GM12865 (cell line): ENCODE measurements at places on chromosomes 13 and 19.
A peak's percentile ranks its signal among the peaks of the same experiment; 100 is the strongest.

- no peak for DNase-seq
Measured at GRCh38 chr13:112877976-112878955, 90.7 kb upstream of the MCF2L start.

- no peak for DNase-seq
Measured at GRCh38 chr13:41267106-41267505, 3.7 kb upstream of the MTRF1 start.

DNA sequence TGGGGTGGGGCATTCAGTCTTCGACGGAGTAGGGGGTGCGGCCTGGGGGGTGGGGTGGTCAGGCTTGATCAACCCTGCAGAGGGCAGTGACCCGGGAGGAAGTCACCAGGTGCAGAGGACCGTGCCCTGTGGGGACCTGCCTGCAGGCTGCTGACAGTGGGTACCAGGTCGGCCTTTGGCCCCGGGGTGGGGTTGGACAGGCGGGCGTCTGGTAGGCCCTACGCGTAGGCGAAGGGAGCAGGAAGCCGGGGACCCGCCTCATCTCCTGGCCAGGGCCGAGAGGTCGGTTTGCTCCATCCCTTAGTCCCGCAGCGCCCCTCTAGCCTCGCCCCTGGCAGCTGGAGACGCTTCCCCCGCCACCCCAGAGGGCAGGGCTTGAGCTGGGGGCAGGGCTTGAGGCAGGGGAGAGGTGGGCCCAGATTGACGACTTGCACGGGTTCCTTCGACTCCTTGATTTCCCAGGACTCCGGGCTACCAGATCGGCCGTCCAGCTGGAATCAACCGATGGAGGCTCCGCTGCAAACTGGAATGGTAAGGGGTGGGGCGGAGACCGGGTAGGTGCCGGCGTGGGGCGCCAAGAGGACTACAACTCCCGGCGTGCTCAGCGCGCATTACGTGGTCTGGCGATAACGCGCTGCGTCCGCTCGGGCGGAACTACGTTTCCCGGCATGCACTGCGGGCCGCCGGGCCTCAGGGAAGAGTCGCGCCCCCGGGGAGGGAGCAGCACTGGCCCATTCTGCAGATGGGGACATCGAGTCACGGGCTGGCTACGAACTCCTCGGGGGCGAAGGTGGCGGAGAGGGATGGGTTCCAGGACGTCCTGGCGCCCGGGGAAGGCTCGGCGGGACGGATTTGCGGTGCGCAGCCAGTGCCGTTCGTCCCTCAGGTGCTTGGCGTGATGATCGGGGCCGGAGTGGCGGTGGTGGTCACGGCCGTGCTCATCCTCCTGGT lies at the start of gene PNPLA6:
PNPLA6 (plus strand) TSS at position 671 of the 951 bp plus-strand sequence; CDS start at position 743, 72 bp downstream.
- peak; percentile 95 for DNase-seq

- peak; percentile 80 for DNase-seq
Measured at GRCh38 chr19:18173054-18173571, 500 bp upstream of the IFI30 start.

DNA sequence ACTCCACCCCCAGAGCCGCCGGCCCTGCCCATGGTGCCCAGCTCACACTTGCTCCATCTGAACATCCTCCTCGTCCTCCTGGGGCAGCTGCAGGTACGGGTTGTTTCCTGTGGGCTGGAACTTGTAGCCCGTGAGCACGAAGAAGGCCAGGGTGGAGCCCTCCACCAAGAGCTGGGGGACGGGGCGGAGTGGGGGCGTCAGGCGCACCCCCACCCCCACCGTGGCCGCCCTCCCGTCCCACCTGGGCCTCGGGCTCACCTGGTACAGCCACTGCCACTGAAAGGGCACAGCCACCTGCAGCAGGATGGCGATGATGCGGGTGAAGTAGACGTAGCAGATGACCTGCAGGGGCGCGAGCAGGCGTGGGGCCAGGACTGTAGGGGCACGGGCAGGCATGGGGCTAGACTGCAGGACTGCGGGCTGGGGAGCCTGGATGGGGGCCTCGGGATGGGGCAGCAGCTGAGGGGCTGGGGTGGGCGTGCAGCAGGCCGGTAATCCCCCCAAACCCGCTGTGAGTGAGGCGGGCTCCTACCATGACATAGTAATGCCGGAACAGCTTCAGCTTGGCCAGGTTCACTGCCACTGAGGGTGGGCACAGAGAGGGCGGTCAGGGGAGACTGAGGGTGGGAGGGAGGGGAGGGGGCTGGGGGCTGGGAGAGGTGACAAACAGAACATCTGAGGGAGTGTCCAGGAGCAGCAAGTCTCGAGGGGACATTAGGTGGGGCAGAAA lies 6.3 kb downstream of the GPR108 start:
- no peak for DNase-seq

- DNase-seq: no peak
Measured at GRCh38 chr19:49073514-49074378, 1.2 kb upstream of the KCNA7 start.

- DNase-seq: no peak
Measured at GRCh38 chr19:8486661-8487136, 15.7 kb downstream of the PRAM1 start.

- DNase-seq: no peak
Measured at GRCh38 chr13:67048821-67049150, 181.3 kb downstream of the PCDH9 start.

DNA sequence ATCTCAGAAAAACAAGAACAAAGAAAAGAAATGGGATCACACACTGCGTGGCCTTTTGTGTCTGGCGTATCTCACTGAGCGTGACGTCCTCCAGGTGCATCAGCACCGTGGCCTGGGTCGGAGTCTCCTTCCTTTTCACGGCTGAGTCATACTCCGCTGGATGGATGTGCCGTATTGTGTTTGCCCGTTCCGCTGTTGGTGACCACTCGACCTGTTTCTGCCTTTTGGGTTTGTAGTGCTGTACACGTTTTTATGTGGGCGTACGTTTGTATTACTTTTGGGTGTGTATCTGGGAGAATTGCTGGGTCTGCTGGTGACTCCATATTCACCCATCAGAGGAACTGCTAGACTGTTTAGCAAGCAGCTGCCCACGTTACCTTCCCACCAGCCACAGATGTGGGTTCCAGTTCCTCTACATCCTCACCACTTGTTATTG lies 11.4 kb downstream of the ARID3A start:
- DNase-seq: peak; percentile 72

DNA sequence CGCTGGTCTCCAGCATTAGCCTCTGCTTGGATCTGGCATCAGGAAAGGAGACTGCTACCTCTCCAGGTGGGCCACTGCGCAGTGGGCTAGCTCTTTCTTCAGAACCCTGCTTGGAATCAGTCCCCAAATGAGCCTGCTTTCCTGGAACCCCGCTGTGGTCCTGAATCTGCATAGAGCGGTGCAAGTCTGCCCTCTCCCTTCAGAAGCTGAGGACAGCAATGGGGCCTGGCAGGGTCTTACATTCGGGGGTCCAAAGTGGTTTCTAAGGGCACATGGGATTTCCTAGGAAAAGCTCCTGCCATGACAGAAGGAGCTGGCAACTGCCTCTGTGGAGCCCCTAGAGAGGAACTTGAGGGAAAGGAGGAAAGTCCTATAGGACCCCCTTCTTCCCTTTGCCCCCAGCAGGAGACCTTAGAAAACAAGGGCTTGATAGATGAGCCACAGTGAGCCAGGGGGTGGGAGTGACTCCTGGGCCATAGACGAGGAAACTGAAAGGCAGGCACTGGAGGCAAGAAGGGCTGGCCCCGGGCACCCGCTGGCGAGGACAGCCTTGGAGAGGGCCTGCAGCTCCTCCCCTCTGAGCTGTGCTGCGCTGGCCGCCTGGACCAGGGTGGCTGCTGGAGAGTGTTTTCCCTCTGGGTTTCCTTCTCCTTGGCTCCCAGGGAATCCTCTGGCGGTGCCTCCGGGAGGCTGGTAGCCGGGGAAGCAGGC lies 1.4 kb upstream of the VSTM2B start:
- DNase-seq: no peak

DNA sequence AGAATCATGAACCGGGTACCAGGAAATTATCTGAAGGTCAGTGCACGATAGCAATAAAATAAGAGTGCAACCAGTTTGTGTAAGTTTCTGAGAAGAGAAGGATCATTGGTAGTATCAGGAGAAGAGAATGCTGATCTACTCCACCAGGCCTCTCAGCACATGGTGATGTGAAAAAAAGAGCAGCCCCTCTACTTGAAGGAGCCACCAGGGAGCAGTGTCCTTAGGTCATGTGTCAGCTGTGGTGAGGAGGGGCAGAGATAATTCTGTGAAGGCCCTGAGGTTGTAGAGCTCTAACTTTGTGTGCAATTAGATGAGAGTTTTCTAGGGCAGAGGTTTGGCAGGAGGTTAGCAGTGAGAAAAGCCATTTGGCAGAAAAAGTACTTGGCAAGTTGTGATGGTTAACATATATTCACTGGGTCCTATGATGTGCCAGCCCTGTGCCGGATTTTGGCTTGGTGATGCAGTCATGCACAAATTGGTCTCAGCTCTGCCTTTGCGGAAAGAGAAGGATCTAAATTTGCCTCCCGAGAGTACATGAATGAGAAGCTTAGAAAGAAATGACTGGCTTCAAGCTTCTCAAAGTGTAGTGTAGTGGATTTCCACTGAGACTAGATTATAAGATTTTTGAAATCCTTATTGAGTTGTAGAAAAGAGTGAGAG lies 19.2 kb upstream of the ZC3H13 start:
- DNase-seq: peak; percentile 93

DNA sequence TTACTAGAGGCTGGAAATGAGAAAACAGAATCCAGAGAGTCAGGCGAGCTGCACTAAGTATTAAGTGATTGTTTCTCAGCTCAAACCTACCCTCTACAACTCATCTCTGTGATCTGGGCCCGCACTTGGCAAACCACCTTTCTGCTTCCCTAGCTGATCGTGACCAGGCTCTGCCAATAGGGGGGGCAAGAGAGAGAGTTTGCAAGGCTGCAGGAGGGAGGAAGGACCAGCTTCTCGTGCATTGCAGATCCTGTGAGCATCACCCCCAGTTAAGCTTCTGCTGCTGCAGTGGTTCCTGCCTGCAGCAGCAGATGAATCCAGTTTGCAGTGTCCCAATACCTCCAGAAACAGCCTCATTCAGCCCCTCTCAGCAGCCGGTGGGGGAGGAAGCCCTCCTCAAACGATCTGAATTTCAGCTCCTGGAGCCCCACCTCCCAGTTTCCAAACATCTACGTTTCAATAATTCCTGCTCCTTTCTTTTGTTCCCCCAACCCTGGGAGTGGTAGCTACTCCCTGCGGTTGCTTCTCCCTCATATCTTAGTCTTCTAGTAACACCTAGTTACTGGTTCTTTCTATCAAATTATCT lies 20.0 kb downstream of the XRCC1 start:
- peak; percentile 80 for DNase-seq

- no peak for DNase-seq
Measured at GRCh38 chr19:49973987-49974386, 13.0 kb upstream of the SIGLEC11 start.
